ENCODE measurements at places on chromosomes 16 and 17. TPM values are rescaled to one million over a fixed set of nuclear protein-coding genes. Genes with fewer than 3 reads are reported as not detected.

Gene SMIM5
- 0.26 TPM for total RNA-seq

DNA sequence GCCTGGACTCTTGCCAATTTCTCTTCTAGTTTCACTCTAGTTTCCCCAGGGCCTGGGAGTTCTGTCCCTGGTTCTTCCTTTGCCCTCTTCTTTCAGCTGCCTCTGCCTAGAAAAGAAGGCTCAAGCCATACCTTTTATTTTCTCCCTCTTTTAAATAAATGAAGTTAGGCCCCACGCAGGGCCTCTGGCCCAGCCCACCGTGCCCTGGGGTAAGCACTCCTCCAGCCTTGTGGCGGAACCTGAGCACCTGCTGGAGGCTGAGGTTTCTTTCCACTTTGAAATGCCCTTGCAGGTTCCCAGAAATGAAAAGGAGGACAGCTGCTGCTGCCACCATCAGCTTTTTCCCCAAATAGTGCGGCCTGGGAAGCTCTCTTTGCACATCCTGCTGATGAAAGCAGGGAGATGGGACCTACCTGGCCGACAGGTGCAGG lies 139.4 kb downstream of the CCDC182 start:
- peak; percentile 60 for DNase-seq

Gene FA2H
- not detected for total RNA-seq

- DNase-seq, result no peak
Observed at GRCh38 chr17:49471769-49472168, 23.3 kb upstream of the NGFR start.

Gene GUCY2D
- not detected for total RNA-seq

GRCh38 chr16:3716831-3717234 lies 491 bp downstream of the TRAP1 start:
- no peak for DNase-seq

DNA sequence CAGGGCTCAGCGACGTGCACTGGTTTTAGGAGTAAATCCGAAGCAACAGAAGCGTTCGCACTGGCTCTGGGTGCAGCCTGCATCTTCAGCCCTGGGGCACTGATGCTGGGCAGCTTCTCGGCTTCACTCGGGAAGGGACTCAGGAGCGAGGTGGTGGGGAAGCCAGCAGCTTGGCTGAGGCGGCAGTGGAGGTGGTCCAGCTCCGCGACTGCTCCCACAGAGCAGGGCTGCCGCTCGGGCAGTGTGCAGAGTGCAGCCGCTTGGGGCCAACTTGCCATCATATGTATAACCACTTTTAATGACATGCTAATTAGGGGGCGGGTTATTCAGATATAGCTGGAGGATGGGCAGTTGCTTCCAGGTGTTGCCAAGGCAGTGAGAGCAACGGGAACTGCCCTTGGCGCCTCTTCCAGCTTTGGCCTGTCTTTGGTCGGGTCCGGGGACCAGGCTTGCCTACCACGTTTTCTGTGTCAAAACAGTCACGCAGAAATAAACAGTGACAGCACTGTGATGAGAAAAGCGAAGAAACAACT lies 26.7 kb downstream of the METRNL start:
- no peak for DNase-seq

DNA sequence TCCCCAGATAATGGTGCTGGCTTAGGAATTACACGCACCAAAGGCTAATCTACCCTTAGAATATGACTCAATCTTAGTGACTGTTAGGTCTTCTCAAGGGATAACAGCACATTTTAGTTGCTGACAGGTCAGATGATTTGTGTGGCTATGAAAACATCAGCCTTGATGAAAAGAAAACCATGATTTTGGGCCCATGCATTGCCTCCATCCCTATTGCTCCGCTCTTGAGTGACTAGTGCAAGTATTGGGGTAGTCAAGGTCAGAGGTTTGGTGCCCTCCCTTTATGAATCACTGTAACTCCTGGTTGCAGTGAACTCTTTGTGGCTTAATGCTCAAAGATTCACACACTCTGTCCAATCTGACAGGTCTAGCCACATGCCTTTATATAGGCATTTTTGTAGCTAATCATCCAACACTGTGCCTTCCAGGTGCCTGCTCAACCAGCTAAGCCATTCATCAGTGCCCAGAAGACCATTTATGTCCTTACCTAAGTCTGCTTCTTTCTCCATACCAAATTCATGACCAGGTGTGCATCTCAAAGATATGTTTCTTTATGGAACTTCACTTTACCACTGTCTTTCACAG lies 251.6 kb downstream of the KCNJ2 start:
- DNase-seq, result no peak

Measured in activated naive CD8-positive, alpha-beta T cell treated with anti-CD3 and anti-CD28 coated beads, Interleukin-2, amount 10 ng/mL, durations not matched to agents 7 days and 5 days (primary cell).